C1 segment of cervical spinal cord (tissue), 14 donors: ENCODE measurements at places on chromosomes 7 and 10.
A peak's percentile ranks its signal among the peaks of the same experiment; 100 is the strongest.

- DNase-seq: no peak
These were observed 429.0 kb upstream of the LRGUK start for GRCh38 chr7:133698127-133698526.

- no peak for DNase-seq
These were observed 118.7 kb upstream of the NEBL start for GRCh38 chr10:21015851-21016250.

GRCh38 chr7:148156233-148156632 is 434.3 kb upstream of the C7orf33 start:
- no peak for DNase-seq

- no peak for DNase-seq
These were observed 602.9 kb upstream of the GHITM start for GRCh38 chr10:83536426-83536825.

- DNase-seq: peak; percentile 60
These were observed 750 bp downstream of the ZNF398 start for GRCh38 chr7:149147752-149148653.

- no peak for DNase-seq
These were observed 33.5 kb upstream of the KLHL7 start for GRCh38 chr7:23072048-23072447.
